ENCODE measurements at places on chromosomes 11 and 22.
A peak's percentile ranks its signal among the peaks of the same experiment; 100 is the strongest.

GRCh38 chr11:96012086-96012824 lies 88.3 kb upstream of the MTMR2 start:
- DNase-seq: peak; percentile 76

GRCh38 chr11:3667149-3668035 lies 3.8 kb downstream of the CHRNA10 start:
- DNase-seq: no peak

DNA sequence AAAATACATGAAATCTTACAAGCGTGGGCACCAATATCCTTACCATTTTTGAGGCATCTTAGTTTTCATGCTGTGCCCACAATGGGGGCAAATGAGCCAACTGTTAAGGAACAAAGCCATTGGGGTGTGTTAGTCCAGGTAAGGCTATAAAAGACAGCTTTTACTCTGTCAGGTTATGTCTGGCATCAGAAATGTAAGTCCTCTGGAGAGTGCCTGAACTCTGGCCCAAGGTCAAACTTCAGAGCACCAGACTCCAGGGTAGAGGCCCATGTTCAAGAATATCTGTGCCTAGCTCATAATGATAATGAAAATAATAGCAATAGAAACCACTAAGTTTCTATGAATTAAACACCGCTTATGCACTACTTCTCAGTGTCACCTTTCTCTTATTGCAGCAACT lies 105.5 kb downstream of the CSNK2A3 start:
- DNase-seq: no peak

DNA sequence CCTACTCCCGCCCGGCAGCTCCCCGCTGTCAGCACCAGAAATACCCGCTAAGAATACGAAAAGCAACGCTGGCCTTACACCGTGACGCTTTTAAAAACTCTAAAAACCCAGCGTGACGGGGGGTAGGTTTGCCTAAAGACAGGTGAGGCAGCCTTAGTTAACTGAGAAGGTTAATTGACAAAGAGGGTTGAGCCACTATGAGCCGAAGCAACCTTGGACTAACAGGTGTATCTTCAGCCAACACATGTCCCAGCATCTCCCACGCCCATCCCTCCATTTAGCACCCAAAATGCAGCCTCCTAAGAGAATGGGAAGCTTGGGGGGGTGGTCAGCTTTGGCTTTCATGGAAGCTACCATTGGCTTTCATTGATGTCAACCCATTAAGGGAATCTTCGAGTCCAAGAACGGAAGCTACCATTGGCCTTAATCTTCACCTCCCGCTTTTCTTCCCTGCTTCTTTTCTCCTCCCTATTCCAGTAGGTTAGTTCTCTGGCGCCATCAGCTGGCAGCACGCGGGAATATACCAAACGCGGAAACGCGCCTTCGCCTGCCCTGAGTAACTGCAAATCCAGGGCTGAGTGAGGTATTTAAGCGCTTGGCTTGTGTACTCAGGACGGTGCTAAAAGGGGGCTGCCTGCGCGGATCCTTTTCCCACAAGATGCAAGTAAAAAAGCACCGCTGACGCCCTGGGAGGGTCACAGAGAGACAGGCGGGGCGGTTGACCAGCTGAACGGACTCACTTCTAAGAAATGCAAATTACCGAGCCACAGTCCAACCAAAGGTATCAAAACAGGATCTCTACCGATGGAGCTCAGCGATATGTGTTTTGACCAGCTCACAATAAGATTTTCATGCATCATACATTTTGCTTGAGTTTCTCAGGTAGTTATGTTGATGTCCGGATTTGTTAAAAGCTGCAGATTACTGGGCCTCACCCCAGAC lies 38.5 kb upstream of the GLYATL1 start:
- DNase-seq: peak; percentile 73

GRCh38 chr11:73295241-73295995 lies 12.7 kb upstream of the ARHGEF17 start:
- DNase-seq: no peak

- DNase-seq: no peak
Observed at GRCh38 chr11:34531663-34532062, 18.1 kb upstream of the ELF5 start.

GRCh38 chr11:128772814-128773213 lies 78.9 kb downstream of the FLI1 start:
- DNase-seq: peak; percentile 10

GRCh38 chr11:28701760-28702449 lies 593.7 kb downstream of the METTL15 start:
- DNase-seq: no peak

DNA sequence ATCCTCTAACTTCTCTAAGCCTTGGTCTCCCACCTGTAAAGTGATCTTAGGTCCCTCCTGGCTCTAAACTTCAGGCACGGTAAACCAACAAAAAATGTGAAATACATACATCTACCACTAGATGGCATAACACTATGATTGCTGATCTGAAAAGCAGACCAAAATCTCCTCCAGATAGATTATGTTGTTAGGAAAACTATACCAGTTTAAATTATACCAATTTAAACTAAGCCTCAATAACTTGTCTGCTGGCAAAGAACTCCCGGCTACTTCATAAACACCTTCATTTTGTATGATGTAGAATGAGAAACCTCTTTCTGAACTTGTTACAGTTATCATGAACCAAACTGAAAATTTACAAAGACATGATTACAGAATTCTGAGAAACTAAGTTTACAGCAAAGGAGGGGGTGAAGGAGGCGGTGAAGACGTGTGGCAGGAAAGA lies 85.9 kb downstream of the SBF2 start:
- DNase-seq: peak; percentile 60

GRCh38 chr11:7690648-7691047 lies 15.6 kb downstream of the OVCH2 start:
- DNase-seq: no peak

DNA sequence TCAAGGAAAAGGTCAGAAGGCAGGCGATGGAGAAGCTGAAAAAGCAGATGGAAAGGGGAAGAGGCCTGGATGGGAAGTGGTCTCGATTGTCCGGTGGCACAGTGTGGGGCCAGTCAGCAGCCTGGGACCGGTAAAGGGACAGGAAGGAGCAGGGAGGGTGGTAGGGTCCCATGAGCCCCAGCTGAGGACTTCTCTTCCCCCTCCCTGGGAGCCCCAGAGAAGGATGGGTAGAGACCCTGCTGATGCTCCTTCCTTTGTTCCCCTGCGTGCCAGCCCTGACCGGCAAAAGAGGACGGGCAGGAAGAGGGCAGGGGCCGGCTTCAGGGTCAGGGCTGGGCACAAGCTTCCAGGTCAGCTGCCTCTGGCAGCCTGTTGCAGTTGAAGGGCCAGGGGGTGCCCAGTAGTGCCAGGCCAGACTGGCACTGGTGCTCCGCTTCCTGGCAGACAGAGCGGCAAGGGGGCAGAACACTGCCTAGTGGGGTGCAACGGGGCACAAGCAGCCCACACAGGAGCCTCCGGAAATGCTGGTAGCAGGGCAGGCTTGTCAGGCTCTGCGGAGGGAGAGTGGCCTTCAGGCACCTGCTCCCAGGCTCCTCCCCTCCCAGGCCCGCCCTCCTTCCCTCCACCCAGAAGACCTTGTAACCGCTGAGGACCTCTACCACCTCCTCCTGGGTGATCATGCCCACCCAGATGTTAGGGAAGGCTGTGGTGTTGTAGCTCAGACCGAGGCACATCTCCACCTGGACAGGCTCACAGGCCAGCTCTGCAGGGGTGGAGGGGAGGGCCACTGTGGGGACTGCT lies 739 bp upstream of the C1QTNF5 start:
- DNase-seq: no peak

GRCh38 chr22:44848791-44849420 lies 96.5 kb downstream of the ARHGAP8 start:
- no peak for DNase-seq

GRCh38 chr11:32829157-32829679 lies 509 bp upstream of the PRRG4 start:
- DNase-seq: peak; percentile 41

DNA sequence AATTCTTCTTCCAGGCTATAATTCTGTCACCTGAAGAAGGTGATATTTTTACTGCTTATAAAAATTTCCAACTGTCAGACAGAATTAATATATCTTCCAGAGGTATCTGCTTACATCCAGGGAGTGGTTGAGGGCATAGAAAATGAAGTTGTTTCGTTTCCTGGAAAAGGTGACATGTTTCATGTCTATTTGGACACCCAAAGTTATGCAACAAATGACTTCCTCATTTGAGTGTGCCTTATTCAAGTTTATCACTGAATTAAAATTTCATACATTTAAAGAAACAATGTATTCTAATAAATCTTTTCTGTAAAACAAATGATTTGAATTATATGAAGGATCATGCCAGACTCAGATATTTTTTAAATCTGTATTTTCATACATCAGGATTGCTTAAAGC lies 8.5 kb upstream of the GRAMD1B start:
- DNase-seq: no peak

DNA sequence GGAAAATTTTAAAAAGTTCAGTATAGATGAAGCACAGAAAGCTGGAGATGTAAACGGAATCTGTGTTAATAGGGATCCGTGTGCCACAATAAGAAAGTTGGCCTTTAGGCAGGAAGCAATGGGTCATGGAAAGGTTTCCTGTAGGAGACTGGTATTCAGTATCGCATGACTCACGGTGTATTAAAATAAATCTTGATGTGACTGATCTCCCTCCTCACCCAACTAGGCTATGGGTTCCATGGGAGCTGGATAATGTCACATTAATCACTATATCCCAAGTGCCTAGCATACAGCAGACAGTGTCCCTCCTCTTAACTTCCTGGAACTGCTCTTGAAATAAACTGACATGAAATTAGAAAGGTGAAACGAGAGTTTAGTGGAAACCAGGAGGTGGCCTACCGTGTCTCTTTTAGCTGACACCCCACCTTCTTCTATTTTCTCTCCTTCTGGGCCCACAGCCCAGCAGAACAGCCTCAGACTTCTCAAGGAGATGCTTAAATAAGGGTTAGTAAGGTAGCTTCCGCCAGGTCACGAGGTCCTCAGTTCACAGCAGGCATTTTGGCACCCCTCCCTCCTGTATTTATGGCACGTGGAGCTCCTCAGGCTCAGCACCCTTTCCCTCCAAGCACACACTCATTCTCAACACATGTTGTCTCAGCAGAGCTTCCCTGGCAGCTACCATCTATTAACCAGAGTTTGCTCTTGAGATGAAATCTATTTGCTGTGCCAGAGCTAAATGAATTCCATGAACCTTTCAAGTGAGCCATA lies 118.8 kb downstream of the NXPE2 start:
- DNase-seq: no peak

- DNase-seq: no peak
Observed at GRCh38 chr11:1473786-1474185, 12.8 kb downstream of the MOB2 start.

DNA sequence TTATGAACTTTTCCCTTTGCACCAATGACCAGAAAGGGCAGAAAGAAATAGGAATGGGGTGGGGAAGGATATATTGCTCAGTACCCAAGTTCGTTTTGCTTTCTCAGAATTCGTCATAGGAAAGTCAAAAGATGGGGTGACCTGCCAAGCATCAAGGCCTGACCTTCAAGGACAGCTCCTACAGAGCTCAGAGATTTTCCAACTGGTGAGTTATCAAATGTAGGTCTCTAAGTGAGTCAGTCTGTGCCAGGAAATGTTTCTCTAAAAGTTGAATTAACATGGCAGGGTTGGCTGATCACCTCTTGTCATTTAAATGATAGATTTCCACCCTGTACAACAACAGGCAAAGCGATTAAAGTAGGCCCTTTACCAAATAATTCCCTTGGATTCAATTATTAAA lies 307.2 kb downstream of the CADM1 start:
- no peak for DNase-seq

DNA sequence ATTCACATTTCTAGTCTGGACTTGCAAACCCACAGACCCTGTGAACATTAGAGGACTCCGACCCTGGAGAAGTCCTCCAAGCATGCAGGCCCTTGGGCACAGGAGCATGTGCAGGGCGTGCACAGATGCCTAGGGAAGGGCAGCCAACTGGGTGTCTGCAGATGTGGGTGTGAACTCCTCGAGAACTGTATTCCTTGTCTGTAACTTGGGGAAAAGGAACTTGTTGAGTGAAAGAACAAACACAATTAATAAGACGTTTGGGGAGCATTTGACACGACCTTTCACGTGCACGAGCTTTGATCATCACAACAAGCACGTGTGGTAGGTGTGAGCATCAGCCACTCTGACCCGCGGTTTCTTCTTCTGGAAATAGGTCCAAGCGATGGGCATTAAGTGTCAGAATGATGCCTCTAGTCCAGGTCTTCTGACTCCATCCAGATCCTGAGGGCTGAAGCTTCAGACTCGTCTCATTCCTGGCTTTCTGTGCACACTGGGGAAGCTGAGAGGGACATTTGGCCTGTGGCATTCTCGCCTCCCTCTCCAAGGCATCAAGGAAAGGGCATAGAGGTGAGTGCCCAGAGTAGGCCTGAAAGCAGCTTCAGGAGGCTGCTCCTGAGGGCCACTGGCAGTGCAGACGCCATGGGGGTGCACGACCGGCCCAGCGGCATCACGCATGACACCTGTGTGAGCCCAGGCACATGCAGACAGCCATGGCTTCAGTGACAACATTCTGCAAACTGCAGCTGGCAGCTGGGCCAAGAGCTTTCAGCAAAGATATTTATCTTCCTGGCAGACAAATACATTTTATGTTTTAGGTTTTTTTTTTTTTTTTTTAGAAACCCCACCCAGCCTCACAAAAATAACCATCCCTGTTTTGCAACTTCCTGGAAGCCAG lies 32.5 kb downstream of the ALX4 start:
- DNase-seq: no peak

- peak; percentile 81 for DNase-seq
Observed at GRCh38 chr11:64764040-64764611, 4.4 kb upstream of the PYGM start.

- DNase-seq: peak; percentile 84
Observed at GRCh38 chr22:50148991-50149721, 21.4 kb upstream of the PANX2 start.

DNA sequence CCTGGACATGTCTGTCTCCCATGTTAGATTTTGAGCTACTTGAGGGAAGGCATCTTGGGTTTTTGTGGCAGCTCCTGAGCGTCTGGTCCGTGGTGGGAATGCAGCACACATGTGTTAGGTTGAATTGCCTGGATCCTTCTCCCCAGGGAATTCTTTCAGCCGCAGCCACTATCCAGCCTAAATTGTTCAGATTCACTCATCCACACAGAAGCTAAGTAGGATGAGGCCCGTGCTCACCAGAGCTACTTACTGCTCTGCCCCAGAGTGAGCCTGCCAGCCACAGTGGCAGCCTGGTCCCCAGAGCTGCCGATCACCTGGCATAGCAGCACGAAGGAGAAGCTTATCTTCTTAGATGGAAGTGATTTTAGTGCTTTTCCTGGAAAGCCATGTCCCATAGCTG lies 34.4 kb upstream of the SORL1-AS1 start:
- DNase-seq: no peak

Data from hematopoietic multipotent progenitor cell (in vitro differentiated cells).